ENCODE measurements at places on chromosomes 6 and 20. TPM values are rescaled to one million over a fixed set of nuclear protein-coding genes. Genes with fewer than 3 reads are reported as not detected.
A peak's percentile ranks its signal among the peaks of the same experiment; 100 is the strongest.

The AVP gene
- total RNA-seq, result 2.2 TPM

DNA sequence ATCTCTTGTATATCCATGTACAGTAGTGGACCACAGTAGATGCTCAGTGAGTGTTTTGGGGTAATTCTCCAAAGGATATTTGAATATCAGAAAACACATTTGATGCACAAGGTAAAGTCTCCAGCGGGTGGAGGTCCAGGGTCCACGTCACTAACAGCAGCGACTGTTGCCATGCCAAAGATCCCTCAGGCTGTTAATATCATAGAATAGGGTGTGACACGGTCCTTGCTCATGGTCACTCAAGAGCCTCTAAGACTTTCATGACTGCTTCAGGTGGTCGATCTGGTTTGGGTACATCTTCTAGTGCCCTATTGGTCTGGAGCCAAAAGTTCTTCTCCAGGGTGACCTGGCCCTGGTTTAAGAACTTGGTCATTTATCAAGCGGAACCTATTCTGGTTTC is 90.8 kb downstream of the OLIG3 start:
- no peak for DNase-seq

DNA sequence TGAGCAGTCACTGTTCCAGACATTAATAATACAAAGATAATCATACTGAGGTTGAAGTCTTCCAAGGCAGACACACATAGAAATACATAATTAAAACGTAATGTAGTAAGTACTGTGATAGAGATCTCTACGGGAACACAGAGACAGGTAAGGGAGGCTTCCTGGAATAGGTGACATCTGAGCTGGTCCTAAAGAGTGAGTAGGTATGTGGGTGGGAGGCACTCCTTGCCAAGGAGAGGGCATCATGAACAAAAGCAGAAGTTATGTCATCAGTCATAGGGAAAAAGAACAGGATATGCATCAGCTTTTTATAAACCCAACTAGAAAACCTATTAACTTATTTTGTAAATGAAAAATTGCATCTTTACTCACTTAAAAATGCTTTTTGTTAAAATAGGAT is 110.0 kb downstream of the MAP7 start:
- DNase-seq, result no peak

The BPIFA1 gene
- not detected for total RNA-seq

- DNase-seq, result no peak
Measured at GRCh38 chr6:149761438-149761837, 11.9 kb downstream of the PCMT1 start.

DNA sequence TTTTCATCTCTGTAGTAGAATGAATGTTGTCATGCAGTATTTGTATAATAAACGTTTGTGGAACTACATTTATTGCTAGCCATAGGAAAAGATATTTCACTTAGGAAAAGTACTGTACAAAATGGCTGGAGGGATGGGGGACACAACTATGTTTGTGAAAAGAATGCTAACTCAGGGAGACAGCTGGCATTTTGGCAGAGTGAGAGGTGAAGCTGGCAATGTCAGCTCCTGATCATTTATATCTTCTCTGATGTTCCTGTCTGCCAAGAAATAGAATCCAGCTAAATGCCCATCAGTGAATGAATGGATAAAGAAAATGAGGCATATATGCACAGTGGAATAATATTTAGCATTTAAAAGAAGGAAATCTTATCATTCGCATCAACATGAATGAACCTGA is 313.0 kb upstream of the IRAK1BP1 start:
- no peak for DNase-seq

DNA sequence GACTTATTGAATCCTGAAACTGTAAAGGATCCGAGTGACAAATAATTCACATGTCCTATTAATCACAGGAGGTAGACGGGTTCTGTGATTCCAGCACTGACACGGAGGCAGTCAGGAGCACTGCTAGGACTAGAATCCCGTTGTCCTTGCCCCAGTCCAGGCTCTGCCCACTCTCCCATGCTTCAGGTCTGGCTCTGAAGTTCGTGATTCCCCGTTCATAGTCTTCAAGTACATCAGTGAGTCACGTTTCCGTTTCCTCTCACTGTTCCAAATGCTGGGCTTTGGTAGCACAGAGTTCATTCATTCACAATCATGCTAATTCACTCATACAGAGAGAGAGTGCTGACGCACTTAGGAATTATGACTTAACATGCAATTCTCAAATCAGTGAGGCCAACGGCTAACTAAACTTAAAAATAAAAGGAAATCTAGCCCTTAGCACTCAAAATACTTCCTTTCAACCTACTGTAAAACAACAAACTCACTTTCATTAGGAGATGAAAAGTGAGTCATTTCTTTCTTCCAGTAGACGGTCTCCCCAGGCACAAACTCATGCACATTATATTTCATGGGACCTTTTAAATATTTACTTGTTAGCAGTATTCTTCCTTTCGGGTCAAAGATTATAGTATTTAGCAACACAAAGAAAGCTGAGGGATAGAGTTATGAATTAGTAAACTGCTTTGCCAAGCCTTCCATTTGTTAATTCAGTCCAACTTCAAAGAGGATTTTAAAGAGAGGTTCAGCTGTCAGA is 94.0 kb upstream of the NHSL1 start:
- no peak for DNase-seq

The ECT2L gene
- total RNA-seq, result not detected

DNA sequence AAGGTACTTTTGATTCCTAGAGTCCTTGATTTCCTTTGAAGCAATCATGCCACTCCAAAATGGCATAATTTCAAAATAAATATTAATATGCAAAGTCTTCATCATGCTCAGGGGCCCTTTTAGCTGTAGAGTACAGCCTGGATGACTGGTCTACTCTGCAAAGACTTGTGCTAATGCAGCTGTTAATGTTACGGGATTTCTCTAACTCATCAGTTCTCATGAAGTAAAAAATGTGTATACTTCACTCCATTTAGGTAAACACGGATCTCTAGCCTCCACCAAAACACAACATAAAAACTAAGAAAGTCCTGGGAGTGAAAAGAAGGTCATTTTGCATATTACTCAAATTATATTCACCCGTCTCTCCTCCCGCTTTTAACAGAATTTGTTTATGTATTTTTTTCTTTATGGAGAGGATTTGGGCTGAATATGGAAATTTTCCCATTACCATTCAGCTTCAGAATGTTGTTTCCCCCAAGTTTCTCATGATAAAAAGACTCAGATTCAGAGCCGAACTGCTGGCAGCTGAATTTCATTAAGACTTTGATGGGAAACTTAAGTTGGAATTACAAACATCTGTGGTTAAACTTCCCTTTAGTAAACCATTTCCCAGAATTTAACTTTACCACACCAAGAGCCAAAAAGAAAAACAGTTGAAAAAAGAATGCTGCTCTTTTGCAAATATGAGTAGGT is 8.7 kb downstream of the LAMA4 start:
- DNase-seq, result no peak

DNA sequence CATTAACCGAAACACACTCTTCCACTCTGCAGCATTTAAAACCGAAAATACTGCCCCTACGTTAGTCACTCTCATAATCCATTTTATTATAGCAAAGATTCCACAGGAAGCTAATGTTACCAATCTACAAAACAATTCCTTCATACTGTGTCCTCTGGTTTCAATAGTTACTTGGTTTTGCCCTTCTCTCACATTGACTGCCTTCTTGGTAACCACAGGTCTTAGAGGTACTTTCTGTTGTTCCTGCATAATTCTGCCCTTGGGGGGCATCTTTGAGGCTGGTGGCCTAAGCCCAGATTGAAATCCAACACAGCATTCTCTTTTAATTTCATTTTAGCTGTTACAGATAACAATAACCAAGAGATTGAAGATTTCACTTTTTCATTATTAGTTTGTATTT is 9.8 kb upstream of the DCBLD1 start:
- no peak for DNase-seq

The OXT gene
- total RNA-seq, result not detected

DNA sequence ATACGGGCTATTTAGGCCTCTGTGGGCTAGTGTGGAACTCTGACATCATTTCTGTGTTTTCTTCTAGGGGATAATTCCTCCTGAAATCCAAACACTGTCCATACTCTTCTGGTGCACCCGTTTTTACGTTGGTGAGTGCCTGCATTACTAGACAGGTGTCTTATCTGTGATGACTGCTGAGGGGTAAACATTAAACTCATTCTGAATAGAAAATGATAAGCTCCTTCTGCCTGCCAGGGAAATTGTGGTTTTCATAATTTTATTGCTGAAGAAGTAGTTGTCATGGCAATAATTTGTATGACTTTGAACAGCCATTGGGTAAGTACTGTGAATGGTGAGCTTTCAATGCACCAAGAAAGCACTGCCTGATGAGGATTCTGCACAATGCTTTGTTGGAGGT is 705.6 kb downstream of the UTRN start:
- no peak for DNase-seq

- no peak for DNase-seq
Measured at GRCh38 chr6:160919723-160920440, 71.7 kb upstream of the MAP3K4 start.

The BPIFB1 gene
- not detected for total RNA-seq

GRCh38 chr20:21684671-21685070 is 20.8 kb upstream of the PAX1 start:
- DNase-seq, result no peak

The MACROD2 gene
- 3.8 TPM for total RNA-seq

- peak; percentile 85 for DNase-seq
Measured at GRCh38 chr6:142935553-142936517, 9.1 kb downstream of the HIVEP2 start.

GRCh38 chr20:57883761-57884160 is 173.9 kb upstream of the PMEPA1 start:
- DNase-seq, result no peak

DNA sequence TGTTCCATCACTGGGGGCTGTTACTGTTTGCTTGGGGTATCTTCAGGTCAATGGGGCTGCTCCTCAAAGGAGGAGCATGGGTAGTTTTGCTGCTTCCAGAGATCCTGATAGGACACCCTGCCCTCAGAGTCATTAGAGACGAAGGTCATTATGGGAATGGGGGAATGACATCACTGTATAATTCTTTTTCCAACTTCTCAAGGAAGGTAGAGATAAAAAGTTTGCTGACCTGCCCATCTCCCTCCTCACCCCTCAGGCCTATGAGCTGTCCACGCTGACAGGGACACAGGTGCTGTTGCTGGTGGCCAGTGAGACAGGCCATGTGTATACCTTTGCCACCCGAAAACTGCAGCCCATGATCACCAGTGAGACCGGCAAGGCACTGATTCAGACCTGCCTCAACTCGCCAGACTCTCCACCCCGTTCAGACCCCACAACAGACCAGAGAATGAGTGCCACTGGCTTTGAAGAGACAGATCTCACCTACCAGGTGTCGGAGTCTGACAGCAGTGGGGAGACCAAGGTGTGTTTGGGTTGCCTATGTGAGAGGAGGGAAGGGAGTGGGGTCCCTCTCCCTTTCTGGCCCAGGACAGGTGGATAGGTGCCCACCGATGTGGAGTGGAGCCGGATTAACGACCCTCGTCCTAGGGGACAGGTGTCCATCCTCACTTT is 2.7 kb downstream of the SRF start:
- no peak for DNase-seq

All from spleen (tissue), 13 donors.